ENCODE measurements at places on chromosomes 1 and 21.

- no peak for DNase-seq
Observed at GRCh38 chr1:59766227-59766855, 48.4 kb upstream of the HOOK1 start.

DNA sequence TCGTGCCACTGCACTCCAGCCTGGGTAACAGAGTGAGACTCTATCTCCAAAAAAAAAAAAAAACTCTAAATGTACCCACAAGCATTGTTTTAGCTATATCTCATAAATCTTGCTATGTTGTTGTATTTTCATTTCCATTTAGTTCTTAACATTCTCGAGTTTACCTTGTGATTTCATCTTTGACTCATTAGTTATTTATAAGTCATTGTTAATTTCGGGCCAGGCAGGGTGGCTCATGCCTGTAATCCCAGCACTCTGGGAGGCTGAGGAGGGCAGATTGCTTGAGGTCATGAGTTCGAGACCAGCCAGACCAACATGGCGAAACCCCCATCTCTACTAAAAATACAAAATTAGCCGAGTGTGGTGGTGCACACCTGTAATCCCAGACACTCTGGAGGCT is 11.7 kb downstream of the HES2 start:
- DNase-seq, result no peak

- no peak for DNase-seq
Observed at GRCh38 chr1:201954263-201955008, 867 bp upstream of the TIMM17A start.

GRCh38 chr1:213127074-213127473 is 76.0 kb downstream of the RPS6KC1 start:
- no peak for DNase-seq

GRCh38 chr1:226548256-226549093 is at the start of gene STUM:
Gene STUM (plus strand): TSS chr1:226548764. CDS start chr1:226548905, 141 bp downstream.
- DNase-seq, result no peak

GRCh38 chr1:186440584-186440983 is 20.3 kb downstream of the PDC start:
- no peak for DNase-seq

DNA sequence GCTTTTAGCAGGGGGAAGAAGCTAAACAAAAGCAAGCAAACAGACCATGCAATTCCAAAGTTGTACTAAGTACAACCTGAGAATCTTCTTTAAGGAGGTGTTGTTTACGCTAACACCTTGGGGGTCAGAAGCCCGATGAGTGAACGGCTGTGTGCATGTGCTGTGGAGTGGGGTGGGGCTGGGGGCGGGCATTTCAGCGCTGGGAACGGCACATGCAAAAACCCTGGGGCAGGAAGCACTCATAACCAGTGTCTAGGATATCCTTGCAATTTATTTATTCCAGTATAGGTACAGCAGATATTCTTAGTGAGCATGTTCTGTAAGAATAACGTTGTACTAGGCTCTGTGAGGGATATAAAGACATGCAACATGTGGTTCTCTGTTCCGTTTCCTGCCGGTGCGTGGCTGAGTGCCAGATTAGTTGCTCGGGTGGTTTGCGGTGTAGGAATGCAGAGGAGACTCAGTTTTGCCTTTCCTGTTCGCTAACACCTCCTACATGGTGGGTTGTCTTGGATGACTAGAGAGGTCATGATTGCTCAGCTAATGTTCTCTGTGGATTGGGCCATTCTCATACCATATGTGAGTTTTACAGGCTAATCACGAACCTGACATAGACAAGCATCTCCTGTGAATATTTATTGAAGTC is 3.7 kb downstream of the FASLG start:
- DNase-seq, result peak; percentile 87

DNA sequence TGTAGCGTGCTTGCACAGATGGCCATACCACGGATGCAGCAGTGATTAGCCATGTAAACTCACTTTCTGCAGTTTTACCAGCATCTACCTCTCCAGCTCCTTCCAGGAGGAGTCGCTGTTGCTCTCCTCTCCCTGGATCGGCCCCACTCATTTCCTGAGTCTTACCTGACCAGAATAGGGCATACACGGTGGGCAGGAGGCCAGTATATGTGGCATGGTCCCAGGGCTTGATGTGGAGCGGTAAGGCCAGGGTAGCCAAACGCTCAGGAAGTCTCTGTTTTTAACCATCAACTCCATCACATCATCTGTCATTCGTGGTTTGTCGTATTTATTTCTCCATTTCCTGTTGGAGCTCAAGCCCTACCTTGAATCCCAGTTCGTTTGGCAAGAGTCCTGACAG is 163.4 kb upstream of the USP24 start:
- no peak for DNase-seq

DNA sequence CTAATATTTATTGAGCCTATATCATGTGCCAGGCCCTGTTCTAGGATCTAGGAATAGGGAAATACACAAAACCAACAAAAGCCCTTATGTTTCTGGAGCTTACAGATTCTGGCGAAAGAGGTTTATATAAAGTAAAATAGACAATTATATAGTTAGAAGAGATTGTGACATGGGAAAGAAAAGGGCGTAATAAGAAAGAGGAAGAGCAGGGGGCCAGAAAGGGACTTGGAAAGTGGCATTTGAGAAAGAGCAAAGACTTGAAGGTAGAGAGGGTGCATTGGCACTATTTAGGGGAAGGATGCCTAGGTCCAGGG is 322.5 kb upstream of the FAM78B start:
- no peak for DNase-seq

GRCh38 chr21:35528116-35529042 is 479.3 kb upstream of the RUNX1 start:
- peak; percentile 35 for DNase-seq

DNA sequence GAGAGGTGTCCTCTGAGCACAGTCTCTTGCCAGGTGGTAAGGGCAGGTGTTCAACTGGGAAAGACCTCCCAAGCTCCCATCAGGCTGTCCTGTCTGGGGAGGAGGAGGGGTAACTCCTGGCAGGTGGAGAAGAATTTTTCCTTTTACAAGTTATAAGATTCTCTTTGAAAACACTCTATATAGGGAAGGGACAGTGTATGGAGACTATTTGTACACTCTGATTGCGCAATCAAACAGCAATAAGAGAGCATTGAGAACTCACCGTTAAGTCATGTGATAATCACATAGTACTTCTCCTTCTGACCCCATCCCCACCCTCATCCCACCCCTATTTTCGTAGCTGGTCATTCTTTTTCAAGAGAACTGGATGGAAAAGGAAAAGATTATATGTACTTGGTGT is 179.3 kb upstream of the ZNF644 start:
- no peak for DNase-seq

- DNase-seq, result no peak
Observed at GRCh38 chr21:34613679-34614627, 960 bp downstream of the RCAN1 start.

GRCh38 chr1:118485757-118486156 is 300.7 kb upstream of the SPAG17 start:
- DNase-seq, result no peak

DNA sequence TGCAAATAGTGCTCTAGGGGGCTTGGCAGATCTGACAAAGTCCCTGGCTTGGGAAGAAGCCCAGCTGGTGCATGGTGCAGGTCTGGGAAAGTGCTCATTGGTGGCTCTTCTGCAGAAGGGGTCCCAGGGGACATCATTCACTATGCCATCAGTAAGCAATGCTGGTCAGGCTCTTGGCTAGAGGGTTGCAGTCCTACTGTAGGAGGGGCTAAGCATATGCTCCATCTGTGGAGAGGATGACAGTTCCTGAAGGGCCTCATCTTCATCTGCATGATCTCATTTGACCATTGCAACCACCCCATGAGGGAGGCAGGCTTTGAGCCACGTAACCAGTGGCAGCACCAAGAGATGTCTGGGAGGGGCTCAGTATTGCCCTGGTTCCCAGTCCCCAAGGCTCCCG is 31.5 kb upstream of the VASH2 start:
- DNase-seq, result no peak

GRCh38 chr1:229098903-229099578 is 171.9 kb upstream of the RAB4A start:
- DNase-seq, result no peak

Data from CD4-positive, alpha-beta T cell treated with Interleukin-17A for 1 hour (primary cell).